GM12892 (cell line): ENCODE measurements at places on chromosomes 3 and 15.

GRCh38 chr3:72791161-72791560 lies 57.1 kb downstream of the SHQ1 start:
- DNase-seq = no peak

DNA sequence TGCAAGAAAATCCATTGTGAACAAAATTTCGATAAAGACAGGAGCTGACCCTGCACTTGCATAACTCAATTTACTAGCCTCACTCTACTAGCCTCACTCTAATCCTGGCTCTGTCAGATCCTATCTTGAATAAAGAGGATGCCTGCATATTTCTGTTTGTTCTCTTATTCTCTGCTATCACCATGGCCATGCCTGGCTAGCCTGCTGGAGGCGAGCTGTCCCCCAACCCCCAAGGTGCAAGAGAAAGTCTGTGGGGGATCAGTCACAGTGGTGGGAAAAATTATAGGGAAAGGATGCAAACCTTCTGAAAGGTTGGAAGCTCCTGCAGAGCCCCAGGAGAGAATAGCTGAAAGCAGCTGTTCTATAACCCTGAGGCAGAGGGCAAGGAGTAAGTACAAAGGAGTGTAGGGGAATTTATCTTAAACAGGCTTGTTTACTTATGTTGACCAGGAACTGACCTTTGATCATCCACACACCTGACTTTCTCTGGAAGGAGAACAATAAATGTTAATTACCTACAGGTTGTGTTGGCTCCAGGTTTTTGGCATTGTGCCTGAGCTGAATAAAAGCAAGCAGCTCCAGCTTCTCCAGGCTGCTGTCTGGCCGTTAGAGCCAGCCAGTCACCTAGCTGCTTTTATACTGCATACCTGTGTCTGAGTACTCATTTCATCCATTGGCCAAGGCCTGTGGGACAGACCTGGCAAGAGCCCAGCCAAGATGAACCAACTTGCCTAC lies 137.7 kb upstream of the RASGRP1 start:
- DNase-seq = no peak

- no peak for DNase-seq
These were observed 42.1 kb downstream of the DNAJB8 start for GRCh38 chr3:128424508-128425069.

GRCh38 chr15:85380812-85381642 lies 624 bp downstream of the AKAP13 start:
- DNase-seq = peak; percentile 41

- DNase-seq = no peak
These were observed 393.4 kb downstream of the NTRK3 start for GRCh38 chr15:87863152-87863551.

- DNase-seq = no peak
These were observed 240.1 kb downstream of the ISL2 start for GRCh38 chr15:76576523-76577279.
